ENCODE measurements at places on chromosomes 1 and 21.

DNA sequence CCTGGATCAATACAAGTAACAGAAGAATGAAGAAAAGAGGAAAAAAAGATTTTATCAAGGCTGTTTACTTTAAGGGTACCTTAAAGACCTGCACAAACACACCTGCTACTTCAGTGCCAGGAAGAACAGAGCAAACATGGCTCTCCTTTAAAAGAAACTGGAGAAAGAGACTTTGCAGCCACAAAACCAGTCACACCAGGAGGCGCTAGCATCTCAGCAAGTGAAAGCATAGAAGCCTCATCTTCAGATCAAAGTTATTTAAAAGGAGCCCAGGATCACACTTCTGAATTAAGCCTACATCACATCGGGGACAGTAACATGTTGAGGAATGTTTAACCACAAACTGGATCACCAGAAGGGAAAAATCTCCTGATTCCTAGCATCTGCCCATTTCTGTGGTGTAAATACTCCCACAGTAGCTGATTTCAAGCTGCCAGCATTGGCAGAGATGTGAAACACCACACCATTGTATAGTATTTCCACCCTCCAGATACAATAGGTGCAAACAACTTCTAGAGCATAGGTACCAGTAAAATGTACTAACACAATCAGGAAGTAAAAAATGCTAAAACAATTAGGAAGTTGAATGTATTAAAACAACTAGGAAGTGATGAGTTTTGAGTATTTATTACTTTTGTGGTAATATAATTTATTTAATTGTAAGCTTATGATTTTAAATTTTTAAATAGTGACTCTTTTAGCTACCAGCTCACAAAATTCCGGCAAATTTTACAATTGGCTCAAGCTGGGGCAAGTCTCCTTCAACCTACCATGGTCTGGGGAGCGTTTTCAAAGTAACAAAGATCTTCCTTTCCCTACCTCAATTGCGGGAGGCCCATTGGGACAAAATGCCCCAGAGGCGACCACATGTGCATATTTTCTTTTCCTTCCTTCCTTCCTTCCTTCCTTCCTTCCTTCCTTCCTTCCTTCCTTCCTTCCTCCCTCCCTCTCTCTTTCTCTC is 105.3 kb upstream of the CLDN14 start:
- no peak for DNase-seq

DNA sequence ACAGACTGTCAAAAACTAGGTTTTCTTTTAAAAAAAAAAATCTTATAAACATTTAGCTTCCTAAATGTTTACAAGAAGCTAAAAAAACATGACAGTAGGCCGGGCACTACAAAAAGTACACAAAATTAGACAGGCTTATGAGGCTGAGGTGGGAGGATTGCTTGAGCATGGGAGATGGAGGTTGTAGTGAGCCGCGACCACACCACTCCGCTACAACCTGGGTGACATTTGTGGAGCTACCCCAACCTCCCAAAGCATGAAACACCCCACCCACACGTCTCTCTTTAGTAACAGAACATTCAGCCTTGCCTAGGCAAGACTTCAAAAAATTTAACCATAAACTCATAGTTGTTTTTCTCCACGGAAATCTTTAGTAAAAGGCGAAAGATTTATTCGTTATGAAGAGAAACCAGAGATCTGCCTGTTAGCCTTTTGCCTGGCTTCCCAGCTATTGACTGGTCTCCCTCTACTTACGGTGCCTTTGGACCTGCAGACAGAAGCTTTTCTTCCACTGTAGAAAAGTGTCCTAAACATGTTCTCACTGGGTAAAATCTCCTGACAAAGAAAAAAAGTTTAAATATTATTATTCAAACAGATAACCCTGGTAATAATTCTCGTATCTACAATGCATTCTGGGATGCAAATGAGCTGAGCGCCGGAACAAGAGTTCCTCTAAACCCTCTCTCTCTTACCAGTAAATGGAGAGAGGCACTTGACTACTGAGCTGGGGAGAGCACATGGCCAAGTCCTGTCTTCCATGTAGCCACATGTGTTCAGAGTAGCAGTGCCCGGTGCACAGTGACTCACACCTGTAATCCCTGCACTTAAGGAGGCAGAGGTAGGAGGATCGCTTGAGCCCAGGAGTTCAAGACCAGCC is 9.2 kb downstream of the RNU5D-1 start:
- DNase-seq, result no peak

DNA sequence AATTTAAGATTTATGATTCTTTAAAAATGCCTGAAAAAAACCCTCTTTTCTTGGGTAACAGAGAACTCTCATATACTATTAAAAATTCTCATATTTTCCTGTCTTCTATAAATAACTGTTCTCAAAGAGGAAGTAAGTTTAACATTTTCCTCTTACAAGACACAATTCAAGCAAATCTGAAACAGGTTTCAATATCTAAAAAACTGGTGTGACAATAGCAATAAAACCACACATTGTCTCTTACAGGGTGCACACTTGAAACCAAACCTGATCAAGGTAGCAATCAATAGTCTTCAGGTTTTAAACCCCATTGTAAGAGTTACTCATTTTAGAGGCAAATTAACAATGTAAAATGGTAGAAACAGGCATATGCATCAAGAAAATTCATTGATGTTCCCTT is 28.0 kb downstream of the FUBP1 start:
- no peak for DNase-seq

GRCh38 chr1:98389809-98390208 is 271.7 kb upstream of the SNX7 start:
- no peak for DNase-seq

- DNase-seq, result no peak
These were observed 992 bp downstream of the S100A7A start for GRCh38 chr1:153417136-153417888.

- DNase-seq, result no peak
These were observed 93.0 kb upstream of the TTC34 start for GRCh38 chr1:2894381-2895041.

DNA sequence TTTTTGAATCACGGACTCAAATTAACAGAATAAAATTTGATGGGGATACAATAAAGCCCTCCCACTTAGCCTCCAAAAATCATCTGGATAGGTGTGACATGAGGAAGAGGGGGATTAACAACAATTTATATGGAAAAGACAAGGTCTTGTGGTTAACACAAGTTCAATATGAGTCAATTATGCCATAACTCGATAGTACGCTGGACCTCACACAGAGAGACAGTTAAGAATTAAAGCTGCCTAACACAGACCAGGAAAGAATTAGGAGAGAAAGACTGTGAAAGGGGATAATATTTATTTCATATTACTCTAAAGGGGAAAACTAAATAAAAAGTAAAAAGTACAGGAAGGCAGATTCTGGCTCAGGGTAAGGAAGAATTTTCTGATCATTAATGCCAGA is 243.7 kb upstream of the LYPLAL1 start:
- no peak for DNase-seq

DNA sequence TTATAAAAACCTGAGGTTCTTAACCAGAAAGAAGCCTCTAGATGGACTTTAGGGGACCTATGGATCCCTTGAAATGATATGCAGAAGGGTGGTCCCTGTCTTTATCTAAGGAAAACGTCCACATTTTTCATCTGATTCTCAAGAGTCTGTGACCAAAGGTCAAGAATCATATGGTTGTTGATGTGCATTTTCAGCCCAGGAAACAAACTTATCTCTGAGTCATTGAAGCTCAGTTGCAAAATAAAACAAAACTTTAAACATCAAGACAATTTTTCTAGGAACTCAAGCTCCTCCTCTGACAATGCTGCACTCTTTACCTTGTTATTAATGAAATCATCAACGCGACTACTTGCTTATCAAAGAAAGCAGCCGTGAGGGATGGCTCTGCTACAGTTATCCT is 83.3 kb downstream of the TIAM1 start:
- no peak for DNase-seq

- DNase-seq, result no peak
These were observed 13.0 kb upstream of the GUCA2A start for GRCh38 chr1:42177541-42177981.

DNA sequence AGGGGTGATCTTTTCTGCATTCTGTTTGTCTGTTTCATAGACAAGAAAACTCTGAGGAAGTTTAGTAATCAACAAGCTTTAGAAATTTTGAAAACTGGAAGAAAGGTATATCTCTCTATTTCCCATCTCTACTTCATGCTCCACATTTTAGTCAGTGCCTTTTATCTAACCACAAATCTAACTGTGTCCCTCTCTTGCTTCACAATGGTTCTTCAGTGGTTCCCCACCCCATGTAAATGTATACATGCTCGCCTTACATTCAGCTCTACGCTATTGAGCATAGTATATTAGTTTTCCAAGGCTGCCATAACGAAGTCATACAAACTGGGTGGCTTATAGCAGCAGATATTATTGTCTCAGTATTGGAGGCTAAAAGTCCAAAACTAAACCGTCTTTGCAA is 14.4 kb upstream of the SAMSN1 start:
- DNase-seq, result no peak

DNA sequence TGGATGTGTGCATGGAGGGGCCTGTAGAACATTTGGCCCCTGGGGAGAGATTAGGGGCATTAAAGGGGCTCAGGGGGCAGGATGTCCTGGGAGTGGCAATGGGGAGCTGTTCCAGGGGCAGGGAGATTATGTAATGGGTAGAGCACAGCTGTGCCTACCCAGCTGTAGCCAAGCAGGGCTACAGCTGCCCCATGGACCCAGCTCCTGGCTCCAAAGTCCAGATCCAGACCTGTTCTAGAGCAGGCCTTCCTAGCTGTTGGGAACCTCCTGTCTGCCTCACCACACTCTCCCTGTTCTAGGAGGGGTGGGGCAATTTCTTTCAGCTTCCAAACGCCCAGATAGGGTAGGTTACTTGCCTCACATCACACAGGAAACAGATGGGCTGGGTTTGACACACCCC is 5.6 kb downstream of the RPS6KA1 start:
- DNase-seq, result no peak
